Activated CD4-positive, CD25-positive, alpha-beta regulatory T cell treated with anti-CD3 and anti-CD28 coated beads, Interleukin-2, amount 50 U/mL, for 72 hours (primary cell): ENCODE measurements at places on chromosomes 16 and 17.

DNA sequence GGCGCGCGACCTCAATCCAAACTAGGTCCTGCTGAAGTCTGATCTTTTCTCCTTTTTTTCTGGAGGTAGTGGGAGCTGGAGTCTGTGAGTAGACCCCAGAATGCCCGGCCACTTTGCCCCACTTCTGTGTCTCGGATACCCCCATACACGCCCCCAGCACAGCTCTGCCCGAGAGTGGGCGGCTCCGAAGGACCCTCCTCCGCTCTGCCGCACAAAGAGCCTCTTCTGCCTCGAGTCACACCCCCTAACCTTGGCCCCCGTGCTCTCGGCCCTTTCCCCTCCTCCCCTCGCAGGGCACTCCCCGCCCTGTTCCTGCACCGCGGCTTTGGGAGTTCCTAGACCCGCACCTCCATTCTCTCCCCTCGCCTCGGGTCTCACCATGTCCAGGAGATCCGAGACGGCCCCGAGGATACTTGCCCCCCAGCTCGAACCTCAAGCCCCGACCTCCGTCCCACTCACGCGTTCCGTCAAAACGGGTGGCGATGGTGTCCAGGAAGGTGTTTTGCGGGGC, 476 bp downstream of the KCNH4 start:
- DNase-seq: no peak

GRCh38 chr16:89412811-89413210, 77.5 kb downstream of the ANKRD11 start:
- DNase-seq: no peak

DNA sequence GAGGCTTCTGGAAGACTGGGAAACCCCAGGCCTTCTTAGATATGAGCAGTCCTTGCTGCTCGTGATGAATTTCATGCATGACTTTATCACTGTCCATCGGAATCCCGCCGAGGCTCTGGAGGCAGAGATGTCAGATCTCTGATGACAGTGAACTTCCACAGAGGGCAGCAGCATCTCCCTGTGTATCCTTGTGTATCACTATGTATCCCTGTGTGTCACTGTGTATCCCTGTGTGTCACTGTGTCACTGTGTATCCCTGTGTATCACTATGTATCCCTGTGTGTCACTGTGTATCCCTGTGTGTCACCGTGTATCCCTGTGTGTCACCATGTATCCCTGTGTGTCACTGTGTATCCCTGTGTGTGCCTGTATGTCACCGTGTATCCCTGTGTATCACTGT, 160.2 kb upstream of the CHMP6 start:
- DNase-seq: no peak

DNA sequence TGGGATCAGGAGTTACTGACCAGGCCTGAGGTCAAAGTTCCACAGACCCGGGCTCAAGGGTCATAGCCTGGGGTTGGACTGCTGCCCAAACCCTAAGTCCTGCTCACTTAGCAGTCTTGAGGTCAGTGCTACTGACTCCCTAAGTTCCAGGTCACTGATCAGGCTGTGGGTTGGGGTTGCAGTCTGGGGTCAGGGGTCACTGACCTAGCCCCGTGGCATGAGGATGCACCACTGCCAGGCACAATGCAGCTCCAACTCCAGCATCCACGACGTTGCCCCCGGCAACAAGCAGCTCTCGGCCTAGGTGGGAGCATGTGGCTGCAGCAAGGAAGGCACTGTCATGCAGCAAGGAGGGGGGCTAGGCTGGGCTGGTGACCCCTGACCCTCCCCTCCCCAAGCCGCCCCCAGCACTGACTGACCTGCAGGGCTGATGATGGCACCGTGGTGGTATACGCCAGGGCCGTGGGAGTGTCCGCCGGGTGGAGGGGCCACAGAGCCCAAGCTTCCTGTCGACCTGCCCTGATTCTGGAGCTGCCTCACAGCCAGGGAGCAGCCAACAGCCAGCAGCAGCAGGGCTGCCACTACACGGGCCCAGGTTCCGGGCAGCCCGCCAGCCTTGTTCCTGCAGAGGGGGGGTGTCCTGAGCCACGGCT, 1.1 kb downstream of the GGT6 start:
- no peak for DNase-seq

DNA sequence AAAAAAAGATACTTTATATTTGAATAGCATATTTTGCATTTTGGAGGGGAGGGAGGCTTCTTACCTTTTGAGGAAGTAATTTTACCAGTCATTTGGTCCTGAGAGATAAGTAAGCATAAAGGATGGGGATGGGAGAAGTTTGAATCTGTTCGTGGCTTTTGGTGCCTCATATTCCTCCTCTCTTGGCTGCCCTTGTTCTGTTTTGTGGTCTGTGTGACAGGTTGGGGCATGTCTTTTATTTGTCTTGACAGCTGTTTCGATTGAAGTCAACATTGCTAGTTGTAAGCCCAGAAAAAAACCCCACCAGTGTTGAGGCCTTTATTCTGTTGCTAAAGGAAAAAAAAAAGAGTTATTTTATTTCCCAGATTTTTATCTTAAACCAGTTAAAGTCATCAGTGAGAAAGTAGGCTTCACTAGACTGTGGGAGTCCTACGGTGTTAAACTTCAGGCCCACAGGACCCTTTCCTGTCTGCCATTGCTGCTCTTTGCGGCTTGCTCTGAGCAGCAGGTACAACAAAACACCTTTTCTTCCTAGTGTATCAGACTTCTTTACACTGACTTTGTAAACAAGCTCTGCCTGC, 11.4 kb downstream of the SLC7A6 start:
- DNase-seq: no peak

- no peak for DNase-seq
These were observed 19.0 kb upstream of the GNG13 start for GRCh38 chr16:819336-820043.

DNA sequence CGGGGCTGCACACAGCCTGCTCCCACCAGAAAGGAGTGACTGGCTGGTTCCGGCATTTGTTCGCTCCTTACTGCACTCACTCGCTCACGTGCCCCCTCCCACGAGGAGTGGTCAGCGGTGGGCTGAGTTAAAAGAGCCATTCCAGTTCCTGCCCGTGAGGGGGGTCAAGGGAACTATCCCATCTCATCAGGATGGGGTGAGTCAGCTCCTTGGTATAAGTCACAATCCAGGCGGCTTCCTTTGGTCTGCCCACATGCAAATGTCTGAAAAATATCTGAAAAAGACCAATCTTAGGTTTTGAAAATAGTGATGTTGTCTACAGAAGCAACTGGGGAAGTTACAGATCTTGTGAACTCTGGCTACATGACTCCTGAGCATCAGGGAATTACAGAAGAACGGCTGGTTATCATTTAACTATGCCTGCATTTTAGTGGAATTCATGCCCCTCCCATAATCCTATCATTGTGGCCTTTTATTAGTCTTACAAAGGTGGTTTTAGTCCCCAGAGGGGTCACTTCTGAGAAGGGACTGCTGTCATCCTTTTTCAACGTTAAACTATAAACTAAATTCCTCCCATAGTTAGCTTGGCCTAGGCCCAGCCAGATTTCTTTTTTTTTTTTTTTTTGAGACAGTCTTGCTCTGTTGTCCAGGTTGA, 9.8 kb upstream of the TNFSF12 start:
- no peak for DNase-seq

DNA sequence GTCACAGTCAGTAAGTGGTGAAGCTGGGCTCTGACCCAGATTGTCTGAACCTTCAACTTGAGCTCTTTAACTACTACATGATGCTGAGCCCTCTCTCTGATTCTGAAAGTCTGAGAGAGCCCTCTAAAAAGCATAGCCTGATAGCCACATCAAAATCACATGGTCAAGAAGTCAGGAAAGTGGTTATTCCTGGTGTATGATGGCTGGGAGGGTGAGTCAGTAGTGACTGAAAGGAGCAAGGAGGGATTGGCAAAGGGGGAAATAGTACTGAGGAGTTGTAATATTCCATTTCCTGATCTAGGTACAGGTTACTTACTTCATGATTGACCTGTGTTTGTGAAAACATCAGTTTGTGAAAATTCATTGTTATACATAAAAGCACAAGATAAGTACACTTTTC, 89.1 kb downstream of the SSH2 start:
- DNase-seq: no peak

DNA sequence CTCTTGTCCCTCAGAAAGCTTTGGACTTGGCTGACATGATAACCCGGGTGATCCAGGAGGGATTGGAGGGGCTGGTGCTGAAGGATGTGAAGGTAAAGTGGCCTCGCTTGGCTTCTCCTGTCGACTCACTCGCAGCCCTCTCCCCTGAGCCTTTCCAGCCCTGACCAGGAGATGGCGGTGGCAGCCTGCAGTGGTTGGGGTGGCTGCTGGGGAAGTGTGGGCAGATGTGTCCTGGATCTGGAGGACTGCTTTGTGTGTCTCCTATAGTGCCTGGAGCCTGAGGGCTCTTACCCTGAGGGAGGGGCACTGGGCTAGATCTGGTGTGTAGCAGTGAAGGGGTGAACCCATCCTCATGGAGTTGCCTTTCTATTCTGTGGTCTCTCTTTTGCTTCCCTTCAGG, 17.9 kb downstream of the LIG3 start:
- DNase-seq: peak; percentile 65

- DNase-seq: no peak
These were observed 19.5 kb upstream of the RBFOX1 start for GRCh38 chr16:7313170-7313569.

DNA sequence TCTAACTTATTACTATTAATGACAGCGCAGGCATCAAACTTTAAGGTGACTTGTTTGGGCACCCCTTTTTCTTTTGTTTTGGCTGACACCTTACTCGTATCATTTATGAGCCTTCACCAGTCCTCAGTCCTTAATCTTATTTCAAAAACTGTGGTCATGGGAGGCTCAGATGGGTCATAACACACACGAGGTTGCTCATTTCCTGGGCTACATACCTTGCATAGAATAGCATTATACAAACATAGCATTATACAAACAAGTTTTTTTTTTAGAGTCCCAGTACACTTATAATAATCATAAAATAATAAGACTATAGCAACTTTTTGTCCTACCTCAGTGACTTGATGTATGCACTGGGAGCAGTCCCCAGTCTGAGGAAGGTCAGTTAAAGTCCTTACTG, 11.2 kb upstream of the ACSF2 start:
- no peak for DNase-seq

GRCh38 chr17:46795379-46795952, 23.0 kb downstream of the WNT3 start:
- no peak for DNase-seq

GRCh38 chr16:80407265-80407987, 133.4 kb upstream of the DYNLRB2 start:
- no peak for DNase-seq

DNA sequence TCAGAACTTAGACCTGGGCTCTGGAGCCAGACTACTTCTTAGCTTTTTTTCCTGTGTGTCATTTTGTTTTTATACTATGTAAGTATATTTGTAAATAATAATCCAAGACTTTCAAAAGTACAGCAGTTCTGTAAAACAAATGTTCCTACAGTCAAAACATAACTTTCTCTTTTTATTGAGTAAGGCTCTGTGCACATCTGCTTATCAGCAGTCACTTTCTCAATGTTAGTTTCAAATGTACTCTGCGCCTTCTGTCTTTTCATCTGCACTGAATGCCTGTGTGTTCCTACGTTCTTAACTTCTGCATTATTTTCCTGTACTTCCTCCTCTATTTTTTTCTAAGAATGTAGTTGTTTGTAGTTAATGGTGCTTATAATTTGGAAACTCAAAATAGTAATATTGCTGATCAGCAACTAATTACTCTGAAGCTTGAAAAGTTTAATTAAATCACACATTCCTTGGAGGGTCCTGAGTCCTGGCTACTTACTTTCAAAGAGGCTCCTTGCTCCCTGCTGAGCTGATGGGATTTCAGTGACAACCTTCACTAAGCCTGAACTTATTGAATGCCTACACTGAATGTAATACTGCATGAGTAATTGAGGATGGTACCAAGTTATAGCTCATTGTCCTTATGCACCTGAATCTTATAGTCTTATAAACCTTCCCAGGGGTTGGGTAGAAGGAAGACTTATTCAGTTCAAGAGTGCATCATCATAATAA, 329.9 kb downstream of the KCNJ2 start:
- DNase-seq: no peak

DNA sequence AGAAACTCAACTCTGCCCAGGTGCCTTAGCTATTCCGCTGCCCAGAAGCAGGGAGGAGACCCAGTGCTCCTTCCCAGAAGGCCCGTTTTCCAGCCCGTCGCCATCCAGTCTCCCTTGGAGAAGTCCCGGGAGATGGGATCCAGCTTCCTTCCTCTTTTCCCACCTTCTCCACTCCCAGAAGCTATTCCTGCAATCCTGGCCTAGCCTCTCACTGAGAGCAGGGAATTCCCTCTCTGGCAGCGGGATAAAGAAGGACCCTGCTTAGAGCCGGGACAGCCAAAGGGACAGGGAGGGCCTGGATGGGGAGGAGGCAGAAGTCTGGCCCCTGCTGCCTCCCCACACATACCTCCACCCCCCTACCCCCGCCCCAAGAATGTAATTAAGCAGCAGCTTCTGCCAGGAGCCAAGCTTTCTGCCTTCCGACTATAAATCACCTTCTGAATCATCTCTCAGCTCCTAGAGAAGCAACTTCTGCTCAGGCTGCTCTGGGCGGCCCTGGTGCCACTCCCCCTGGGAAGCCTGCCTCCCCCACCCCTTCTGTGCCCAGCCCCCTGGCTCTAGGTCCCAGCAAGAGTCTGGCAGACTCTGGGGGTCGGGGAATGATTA, 6.4 kb downstream of the WNT3 start:
- DNase-seq: no peak

DNA sequence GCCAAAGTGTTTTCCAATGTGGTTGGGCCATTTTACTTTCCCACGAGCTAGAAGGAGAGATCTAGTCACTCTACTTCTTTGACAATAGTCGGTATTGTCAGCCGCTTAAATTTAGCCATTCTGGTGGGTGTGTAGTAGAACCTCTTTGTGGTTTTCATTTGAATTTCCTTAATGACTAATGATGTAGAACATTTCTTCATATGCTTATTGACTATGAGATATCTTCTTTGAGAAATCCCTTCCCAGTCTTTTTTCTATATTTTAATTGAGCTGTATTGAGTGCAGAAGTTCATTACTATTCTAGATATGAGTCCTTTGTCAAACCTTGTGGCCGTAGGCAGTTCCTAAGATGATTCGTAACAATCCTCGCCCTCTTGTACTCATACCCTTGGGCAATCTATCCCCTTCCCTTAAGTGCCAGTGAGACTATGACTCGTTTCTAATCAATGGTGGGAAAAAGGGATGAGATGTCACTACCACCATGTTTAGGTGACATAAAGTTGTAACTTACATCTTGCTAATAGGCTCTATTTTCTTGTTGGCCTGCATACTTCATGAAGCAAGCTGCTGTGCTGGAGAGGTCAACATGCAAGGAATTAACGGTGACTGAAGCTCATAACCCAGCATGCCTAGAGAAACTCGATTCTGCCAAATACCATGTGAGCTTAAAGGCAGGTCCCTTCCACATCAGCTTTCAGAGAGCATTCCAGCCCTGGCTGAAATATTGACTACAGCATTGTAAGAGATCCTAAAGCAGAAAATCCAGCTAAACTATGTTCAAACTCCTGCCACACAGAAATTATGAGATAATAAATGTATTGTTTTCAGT, 817.9 kb upstream of the SOX9 start:
- no peak for DNase-seq

GRCh38 chr17:3009411-3009920, 53.9 kb downstream of the OR1D5 start:
- no peak for DNase-seq

GRCh38 chr17:19650826-19651225, 2.3 kb downstream of the ALDH3A2 start:
- DNase-seq: no peak

- DNase-seq: no peak
These were observed 150.6 kb downstream of the RPTOR start for GRCh38 chr17:80694992-80695912.

- no peak for DNase-seq
These were observed 279.0 kb downstream of the CPPED1 start for GRCh38 chr16:12524658-12525057.

GRCh38 chr17:61425682-61426481, 26.2 kb downstream of the TBX2 start:
- DNase-seq: no peak

GRCh38 chr17:36524428-36524876, 10.2 kb downstream of the MYO19 start:
- DNase-seq: no peak
